Stimulated activated CD4-positive, alpha-beta T cell treated with anti-CD3 and anti-CD28 coated beads, Interleukin-2, amount 100 ng/mL, for 4 hours (primary cell): ENCODE measurements at places on chromosomes 4 and X.

- DNase-seq: no peak
These were observed 352.9 kb downstream of the RAPGEF2 start for GRCh38 chr4:159455675-159456237.

DNA sequence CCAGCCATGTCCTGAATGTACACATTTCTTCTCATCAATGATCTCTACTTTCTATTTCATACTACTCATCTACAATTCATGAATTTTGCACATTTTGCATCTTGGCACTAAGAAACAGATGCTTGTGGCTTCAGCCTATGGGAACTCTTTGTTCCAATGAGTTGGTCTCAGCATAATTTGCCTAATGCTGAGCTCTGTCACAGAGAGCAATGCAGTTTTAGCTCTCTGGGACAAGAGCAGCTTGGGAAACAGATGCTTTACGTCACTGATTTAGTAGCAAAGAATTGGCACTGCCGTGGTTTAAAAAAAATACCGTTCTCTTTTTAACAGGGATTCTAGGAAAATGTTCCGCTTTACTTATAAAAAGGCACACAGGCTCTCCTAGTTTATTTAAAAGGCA, 162.4 kb downstream of the WDFY3 start:
- DNase-seq: no peak

DNA sequence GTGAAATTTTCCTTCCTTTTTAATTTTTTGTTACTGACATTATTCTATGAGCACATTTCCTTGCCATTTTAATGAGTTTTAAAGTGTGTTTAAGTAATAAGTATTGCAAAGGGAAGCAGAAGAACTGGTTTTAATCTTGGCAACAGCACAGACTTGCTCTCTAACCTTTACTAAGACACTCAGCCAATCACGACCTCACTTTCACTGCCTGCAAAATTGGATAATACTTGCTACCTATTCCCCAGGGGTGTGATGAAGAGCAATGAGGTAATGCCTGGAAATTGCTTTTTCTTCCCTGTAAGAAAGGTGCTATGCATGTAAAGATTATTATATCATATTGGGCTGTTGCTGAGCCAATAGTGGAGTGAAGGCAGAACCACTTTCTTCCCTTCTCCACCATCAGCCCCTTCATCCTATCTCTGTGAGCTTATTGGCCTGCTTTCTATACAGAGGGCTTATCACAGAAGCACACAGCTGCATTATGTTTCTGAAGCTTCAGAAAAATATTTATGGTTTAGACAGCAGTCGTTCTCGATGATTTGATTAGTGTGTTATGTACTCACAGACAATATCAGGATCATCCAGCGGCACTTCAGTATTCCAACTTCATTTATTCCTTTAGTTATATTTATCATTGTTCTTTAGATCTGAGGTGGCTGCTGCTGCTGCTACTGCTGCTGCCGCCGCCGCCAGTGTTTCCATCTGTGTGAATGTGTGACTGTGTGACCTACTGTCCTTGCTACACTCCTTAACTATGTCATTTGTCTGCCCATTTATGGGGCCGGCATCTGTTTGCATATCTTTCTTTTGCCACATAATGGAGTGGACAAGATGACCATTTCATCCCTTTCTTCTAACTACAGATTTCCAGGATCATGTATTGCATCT, 255.1 kb downstream of the C4orf33 start:
- DNase-seq: no peak

DNA sequence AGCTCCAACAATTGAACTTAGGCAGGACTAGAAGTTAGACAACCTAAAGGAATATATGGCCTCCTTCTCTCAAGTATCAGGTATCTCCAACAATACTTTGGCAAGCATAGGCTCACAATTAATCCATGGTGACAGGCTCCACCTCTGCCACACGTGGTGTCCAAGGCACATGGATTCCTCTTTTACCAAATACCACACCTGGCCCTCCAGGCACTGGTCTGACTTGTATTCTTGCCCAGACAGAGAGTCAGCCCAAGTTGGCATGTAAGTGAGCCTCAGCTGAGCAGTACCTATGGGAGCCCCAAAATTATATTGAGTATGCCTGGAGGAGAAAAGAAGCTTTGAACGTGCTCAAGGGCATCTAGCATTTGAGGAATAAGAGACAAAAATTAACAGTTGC, 19.6 kb downstream of the SRPX2 start:
- DNase-seq: no peak

- DNase-seq: no peak
These were observed 62.6 kb downstream of the MCUB start for GRCh38 chr4:109622626-109623025.

- no peak for DNase-seq
These were observed 23.5 kb downstream of the NDP start for GRCh38 chrX:43949669-43950068.

GRCh38 chr4:138948918-138949317, 66.7 kb upstream of the NOCT start:
- no peak for DNase-seq
